IPS DF 6.9 (cell line): ENCODE measurements at places on chromosomes 5 and 9.
A peak's percentile ranks its signal among the peaks of the same experiment; 100 is the strongest.

DNA sequence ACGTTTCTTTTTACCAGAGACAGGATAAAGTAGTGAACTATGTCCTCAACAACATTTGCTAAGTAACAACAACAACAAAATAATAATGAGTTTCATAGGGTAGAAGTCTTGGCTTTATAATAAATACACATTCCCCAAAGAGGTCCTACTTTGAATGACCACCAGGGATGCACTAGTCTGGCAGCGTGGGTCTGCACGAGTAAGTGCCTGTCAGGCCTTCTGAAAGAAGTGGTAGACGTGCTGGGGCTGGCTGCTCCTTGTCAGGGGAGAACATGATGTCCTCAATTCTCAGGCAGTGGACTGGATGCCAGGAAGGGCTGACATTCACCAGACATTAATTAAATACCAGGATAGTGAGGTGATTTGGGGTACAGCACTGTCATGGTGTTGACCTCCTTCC is 331.1 kb downstream of the TMEM38B start:
- DNase-seq: no peak

DNA sequence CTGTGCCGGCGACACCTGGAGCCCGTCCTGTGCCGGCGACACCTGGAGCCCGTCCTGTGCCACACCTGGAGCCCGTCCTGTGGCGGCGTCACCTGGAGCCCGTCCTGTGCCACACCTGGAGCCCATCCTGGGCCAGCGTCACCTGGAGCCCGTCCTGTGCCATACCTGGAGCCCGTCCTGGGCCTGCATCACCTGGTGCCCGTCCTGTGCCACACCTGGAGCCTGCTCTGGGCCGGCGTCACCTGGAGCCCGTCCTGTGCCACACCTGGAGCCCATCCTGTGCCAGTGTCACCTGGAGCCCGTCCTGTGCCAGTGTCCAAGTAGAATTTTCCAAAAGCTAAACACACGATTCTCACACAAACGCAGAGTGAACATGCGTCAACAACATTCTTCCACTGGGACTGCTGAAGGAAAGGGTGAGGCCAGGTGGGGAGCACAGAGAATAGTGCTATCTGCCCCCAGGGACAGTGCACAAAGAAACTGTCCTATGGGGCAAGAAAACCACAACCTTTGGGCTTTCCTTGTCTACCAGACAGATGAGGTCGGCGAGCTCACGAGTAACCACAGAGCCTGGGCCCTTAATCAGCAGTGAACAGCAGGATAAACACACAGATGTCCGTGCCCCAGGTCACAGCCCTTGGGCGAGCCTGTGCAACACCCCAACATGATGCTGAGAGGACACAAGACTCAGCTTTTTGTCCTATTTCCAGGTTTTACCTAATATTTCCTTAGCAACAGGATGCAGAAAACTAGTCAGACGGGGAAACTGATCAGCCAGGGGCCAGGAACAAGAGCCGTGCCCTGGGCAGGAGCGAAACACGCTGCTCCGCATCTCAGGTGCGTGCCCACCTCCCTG is 7.9 kb downstream of the QSOX2 start:
- no peak for DNase-seq

GRCh38 chr9:127693143-127693542 is 13.6 kb upstream of the CFAP157 start:
- no peak for DNase-seq

DNA sequence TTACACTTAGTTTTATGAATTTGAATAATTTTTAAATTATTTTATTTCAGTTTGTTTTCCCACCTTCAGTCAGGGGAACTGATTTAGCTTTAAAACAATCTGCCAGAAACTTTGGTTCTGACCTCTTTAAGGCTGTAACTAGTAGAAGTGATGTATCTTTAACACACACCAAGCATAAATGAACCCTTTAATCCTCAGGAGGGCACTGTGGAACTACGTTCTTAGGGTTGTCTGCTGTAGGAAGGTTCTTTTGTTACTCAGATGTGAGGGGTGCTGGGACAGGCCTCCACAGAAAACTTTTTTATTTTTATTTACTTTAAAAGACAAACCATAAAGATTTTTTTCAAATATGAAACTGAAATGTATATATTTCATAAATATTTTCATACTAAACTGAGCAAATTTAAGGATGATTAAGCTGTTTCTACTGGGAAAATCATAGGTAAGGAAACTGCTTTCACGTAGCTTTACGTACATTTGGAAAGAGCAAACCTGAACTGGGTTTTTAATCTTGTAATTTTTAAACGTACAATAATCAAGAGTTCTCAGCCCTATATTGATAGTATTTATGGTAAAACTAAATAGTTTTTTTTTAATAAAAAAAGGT is 5.3 kb downstream of the KLF4 start:
- DNase-seq: no peak

GRCh38 chr9:133505901-133506652 is 18.7 kb downstream of the MYMK start:
- no peak for DNase-seq

DNA sequence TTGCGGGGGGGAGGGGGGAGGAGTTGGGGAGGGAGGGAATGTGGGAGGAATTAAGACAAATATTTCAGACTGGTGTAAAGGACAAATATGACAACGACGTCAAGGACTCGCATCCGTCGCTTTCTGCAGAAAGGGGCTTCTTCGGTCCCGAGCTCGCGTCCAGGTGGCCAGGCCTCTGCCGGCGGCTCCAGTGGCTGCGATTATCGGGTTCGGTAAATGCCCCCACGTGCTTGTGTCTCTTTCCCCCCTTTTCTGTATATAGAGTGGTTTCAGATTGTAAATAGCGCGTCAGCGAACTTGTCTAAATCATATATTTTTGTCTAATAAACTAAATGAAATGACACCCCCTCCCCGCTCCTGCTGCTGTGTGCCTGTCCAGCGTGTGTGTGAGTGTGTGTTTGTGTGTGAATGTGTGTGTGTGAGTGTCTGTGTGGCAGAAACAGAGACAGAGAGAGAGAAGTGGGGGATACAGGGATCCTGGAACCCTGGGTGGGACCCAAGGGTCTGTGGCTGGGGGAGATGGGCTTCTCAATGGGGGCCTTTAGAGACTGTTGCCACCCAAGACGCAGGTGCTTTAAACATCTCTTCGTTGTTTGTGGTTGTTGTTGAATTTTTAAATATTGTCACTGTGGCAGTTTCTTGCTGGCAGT is 5.6 kb downstream of the IRX1 start:
- DNase-seq: no peak

GRCh38 chr5:54859316-54859715 is 126.1 kb downstream of the ESM1 start:
- DNase-seq: no peak

GRCh38 chr5:170740551-170741205 is 42.8 kb upstream of the GABRP start:
- no peak for DNase-seq

- DNase-seq: peak; percentile 58
Measured at GRCh38 chr5:57298295-57298984, 124.6 kb downstream of the GPBP1 start.

- DNase-seq: no peak
Measured at GRCh38 chr9:77575785-77576184, 72.3 kb downstream of the GNA14 start.

DNA sequence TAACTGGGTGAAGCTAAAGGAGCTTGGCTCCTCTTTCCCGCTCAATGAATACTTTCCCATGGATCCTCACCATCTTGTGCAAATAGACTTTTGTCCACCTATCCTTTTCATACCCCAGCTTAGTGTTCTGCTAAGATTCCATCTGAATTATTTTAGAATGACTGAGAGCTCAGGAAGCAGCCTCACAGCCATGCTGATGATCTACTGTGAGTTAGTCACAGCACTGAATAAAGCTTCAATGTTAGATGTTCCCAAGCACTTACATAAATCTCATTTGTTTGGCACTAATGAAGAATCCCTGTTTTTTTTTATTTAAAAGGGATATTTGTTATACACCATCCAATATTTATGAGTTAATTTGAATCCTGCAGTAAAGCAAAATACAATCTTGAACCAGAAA is 317.6 kb upstream of the TRPC7 start:
- no peak for DNase-seq

GRCh38 chr5:636951-637350 is 24.8 kb downstream of the CEP72 start:
- no peak for DNase-seq

DNA sequence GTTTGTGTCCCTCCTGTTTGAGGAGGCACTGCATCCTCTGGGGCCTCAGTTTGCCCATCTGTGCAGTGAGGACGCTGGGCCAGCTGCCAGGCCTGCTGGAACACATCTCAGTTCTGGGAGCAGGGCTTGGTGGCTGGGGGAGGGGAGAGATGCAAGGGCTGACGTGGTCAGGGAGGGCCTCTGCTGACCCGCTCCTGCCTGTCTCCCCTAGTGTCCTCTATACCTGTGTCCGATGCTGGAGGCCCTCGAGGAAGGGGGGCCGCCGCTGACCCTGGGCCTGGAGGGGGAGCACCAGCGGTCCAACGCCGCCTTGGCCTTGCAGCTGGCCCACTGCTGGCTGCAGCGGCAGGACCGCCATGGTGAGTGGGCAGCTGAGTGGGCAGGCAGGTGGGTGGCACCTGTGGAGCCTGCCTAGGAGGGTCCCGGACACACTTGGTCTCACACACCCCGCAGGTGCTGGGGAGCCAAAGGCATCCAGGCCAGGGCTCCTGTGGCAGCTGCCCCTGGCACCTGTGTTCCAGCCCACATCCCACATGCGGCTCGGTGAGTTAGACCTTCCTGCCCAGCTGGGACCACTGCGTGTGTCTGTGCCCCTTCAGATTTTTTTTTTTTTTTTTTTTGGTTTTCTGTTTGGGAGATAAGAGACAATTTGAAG is 5.8 kb downstream of the FPGS start:
- DNase-seq: no peak
